Dermis microvascular lymphatic vessel endothelial cell (primary cell): ENCODE measurements at places on chromosomes 7 and 10. TPM values are rescaled to one million over a fixed set of nuclear protein-coding genes. Genes with fewer than 3 reads are reported as not detected.

The TRIM74 gene
- 0.13 TPM in 1 of 2 replicates, not detected in the other for total RNA-seq

DNA sequence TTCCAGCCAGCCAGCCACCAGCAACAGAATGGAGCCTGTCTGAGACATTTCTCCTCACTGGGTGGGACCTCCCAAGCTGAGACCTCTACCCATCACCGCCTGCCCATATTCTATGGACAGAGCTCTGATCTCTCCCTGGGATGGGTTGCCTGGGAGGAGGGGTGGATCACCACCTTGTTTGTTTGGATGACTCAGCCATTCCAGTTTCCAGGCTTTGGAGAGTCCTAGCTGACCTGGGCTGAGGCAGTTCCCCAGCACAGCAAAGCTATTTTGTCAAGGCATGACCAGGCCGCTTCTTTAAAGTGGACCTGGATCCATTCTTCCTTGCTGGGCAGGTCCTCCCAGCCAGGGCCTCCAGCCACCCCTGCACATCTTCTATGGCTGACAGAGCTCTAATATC is 982.3 kb downstream of the DNAJB9 start:
- no peak for DNase-seq

The ATOH7 gene
- total RNA-seq: not detected in 2 replicates

- DNase-seq: no peak
Observed at GRCh38 chr7:155536451-155536850, 9.9 kb downstream of the CNPY1 start.

- DNase-seq: no peak
Observed at GRCh38 chr10:69733791-69734261, 67.9 kb upstream of the COL13A1 start.

The C10orf90 gene
- not detected in 2 replicates for total RNA-seq

GRCh38 chr10:16999665-17000451 is 129.8 kb downstream of the CUBN start:
- no peak for DNase-seq

DNA sequence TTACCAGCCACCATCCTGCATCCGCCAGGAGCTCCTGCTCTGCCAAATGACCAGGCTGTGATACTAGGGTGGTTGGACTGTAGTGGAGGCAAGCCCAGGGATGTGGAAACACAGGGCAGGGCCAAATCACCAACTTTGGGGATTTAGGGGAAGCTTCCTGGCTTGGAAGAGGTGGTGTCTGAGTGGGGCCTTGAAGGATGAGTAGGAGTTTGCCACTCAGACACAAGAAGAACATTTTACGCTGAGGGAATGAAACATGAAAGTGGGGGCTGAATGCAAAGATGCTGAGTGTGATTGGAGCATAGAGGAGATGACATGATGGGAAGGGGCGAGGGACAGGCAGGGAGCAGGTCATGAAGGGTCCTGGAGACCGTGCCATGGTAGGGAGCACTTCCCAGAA is 329.5 kb downstream of the RPS24 start:
- no peak for DNase-seq

- DNase-seq: no peak
Observed at GRCh38 chr7:17099083-17099973, 199.1 kb upstream of the AHR start.

DNA sequence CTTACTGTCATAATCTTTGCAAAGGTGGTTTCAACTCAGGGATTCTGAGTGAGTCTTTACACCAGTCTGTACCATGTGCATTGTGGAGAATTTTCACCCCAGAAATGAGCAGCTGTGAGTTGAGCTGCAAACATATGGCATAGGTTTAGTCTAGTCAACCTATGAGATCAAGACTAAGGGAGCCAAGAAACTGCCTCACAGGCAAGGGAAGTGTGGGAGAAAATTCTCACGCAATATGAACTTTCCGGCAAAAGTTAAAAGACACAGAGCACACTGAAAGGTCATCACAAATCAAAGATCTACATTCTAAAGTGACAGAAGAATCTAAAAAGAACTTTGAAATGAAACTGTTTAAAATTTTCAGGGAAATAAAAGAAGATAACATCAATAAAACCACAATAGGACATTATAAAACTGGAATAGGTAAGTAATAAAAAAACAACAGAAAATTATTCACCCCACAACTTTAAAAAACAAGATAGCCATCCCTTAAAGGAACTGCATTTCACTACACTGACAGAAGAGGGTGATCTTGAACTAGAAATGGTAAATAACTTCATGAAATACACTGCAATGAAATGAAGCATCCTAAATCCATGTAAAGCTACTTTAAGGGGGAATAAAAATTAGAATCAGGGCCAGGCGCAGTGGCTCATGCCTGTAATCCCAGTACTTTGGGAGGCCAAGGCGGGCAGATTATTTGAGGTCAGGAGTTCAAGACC is 63.5 kb downstream of the LGI1 start:
- peak; percentile 42 for DNase-seq

The ANXA8L1 gene
- total RNA-seq: not detected in 2 replicates

The PODXL gene
- total RNA-seq: 194 and 210 TPM in 2 replicates

The INSYN2A gene
- not detected in 2 replicates for total RNA-seq

The CXCL12 gene
- 0.77 and 2.3 TPM in 2 replicates for total RNA-seq

GRCh38 chr7:155732286-155732685 is 80.0 kb downstream of the SHH start:
- no peak for DNase-seq

DNA sequence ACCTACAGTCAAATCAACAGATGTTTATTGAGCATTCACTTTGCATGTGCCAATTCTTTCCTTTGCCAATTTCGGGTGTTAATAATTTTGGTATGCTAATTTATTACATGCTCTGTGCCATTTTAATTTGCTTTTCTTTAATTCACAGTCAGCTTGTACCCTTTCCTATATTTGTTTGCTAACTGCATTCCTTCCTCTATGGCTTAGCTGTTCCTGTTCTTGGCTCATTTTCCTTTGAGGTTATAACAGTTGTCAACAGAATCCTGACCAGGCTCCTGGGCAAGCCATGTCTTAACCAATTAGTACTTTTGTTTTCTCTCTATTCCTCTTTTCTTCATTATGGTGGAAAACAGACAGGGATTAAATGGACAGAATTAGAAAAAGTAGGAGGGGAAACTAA is 73.6 kb upstream of the RPA3 start:
- DNase-seq: no peak

The PTPRN2 gene
- 2.4 and 3.4 TPM in 2 replicates for total RNA-seq

DNA sequence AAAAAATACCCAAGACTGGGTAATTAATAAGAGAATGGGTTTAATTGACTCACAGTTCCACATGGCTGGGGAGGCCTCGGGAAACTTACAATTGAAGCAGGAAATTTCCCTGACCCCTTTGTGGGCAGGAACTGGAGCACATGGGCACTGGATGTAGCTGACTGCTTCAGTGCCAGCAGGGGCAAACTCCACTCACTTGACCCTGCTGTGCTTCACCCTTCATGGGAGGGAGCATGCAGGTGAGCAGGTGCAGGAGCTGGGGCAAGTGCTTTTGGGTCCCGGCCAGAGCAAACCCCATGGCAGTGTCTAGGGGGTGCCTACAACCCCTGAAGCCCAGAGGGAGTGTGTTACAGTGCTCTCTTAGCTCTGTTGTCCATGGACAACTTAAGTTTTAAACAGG is 132.6 kb downstream of the AKR1D1 start:
- DNase-seq: no peak

The AKR1D1 gene
- total RNA-seq: not detected in 2 replicates

The NODAL gene
- not detected in 2 replicates for total RNA-seq

The CPN1 gene
- not detected in 2 replicates for total RNA-seq

DNA sequence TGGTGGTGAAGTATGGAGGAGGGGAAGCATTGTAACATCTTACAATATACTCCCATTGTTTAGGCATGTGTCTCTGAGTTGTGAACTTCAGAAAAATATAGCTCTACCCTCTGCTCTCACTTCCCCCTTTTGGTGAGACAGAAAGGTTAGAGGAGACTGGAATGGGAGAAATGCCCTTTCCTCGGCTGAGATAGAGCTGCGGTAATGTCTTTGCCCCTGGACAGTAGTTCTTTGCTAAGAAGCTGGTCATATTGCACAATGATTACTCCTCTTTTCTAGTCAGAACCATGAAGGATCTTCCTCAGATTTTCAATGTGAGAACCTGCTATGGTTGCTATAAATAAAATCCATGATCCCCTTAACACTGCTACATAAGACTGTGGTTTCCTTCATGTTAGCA is 171.0 kb downstream of the SEM1 start:
- DNase-seq: no peak

The ARHGEF35 gene
- 0.13 TPM in 2 replicates for total RNA-seq

The CCDC172 gene
- total RNA-seq: not detected in 2 replicates

The TCERG1L gene
- not detected in 2 replicates for total RNA-seq

DNA sequence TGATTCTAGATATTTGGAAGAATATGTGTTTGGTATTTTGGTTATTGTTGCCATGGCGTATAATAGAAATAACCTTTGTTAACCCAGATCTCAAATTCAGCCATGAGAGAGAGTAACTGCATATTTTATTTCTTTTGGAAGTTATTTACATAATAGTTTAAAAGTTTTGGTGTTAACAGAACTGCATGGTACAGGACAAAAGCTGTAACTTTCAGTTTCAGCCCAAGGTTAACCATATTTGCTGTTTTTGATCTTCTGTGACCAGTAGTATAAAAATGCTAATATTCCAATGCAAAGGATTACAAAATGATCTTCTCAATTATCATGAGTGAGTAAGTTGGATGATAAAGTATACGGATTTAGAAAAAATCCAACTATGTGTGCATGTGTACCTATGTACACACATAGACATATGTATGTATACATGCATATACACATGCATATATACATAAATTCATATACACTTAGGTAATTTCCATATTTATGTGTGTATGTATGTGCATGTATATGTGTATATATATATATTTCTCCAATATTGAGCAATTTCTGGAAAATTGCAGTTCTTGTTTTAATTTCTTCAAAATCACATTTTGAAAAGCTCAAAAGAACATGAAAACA is 38.0 kb upstream of the PIP4K2A start:
- DNase-seq: no peak

The BTAF1 gene
- 23.7 and 25.8 TPM in 2 replicates for total RNA-seq

The PLPP4 gene
- not detected in 2 replicates for total RNA-seq

The PPRC1 gene
- 6.5 and 9.1 TPM in 2 replicates for total RNA-seq

DNA sequence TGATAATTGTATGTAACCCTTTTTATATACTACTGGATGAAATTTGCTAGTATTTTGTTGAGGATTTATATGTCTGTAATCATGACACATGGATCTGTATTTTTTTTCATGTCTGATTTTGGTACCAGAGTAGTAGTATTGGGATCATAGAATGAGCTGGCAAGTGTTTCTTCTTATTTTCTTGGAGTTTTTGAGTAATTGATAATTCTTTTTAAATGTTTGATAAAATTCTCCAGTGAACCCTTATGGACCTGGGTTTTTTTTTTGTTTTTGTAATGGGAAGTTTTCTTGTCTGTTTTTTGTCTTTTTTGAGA is 28.4 kb downstream of the ZNF33A start:
- DNase-seq: no peak

- no peak for DNase-seq
Observed at GRCh38 chr7:23276376-23276775, 22.8 kb upstream of the MALSU1 start.

DNA sequence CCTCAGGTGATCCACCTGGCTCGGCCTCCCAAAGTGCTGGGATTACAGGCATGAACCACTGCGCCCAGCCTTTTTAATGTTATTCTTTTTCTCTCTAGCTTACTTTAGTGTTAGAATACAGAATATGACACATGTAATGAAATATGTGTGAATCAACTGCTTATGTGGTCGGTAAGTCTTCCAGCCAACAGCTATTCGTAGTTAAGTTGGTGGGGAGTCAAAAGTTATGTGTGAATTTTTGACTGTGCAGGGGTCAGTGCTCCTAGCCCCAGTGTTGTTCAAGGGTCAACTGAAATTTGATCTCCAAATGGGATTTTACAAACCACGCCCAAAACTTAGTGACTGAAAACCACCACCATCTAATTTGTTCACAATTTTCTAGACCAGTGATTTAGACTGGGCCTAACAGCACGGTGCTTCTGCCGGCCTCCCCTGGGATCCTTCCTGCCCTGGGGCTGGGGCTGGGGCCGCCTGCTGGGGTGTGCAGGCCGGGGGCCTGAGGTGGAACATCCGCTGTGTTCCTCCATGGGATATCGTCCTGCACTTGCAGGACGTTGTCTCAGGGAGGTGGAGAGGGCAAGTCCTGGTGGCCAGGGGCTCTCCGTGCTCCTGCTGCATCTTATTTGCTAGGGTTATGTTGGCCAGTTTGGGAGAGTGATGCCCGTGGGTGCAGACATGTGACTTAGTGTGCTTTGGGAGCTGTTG is 24.5 kb upstream of the GRB10 start:
- no peak for DNase-seq

GRCh38 chr10:34003561-34003960 is 669.1 kb upstream of the NRP1 start:
- peak; percentile 36 for DNase-seq

- no peak for DNase-seq
Observed at GRCh38 chr7:122217125-122217524, 73.1 kb upstream of the AASS start.

The TMEM130 gene
- not detected in 2 replicates for total RNA-seq

GRCh38 chr7:14085901-14086300 is 96.4 kb upstream of the ETV1 start:
- DNase-seq: no peak

GRCh38 chr7:129626896-129627295 is 15.4 kb downstream of the NRF1 start:
- DNase-seq: no peak
